ENCODE measurements at places on chromosomes 11 and 22.

DNA sequence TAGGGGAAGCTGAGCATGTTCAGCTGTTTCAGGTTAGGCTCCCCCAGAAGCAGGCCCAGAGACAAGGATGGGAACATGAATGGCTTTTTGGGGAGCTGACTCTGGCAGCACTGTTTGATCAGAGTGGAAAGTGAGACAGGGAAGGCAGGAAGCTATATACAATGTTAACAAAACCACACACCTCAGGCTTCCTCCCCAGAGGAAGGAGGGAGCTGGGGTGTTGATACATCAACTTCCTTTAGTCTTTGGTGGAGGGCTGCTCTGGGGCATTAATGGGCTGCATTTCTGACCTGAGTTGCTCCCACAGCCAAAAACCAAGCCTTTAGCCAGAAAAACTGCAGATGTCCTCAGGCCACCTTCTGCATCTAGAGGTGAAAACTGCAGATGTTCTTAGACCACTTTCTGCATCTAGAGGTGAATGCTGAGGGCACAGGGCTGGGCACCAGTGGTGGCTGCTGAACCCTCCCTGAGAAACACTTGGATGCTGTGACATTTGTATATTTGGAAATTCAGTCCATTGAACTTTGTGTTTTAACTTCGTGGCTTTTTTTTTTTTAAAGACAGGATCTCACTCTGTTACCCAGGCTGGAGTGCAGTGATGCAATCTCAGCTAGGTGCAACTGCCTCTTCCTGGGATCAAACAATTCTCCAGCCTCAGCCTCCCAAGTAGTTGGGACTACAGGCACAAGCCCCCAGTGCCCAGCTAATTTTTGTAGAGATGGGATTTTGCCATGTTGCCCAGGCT is 49.9 kb downstream of the KIAA1671 start:
- no peak for DNase-seq

GRCh38 chr22:50447576-50448551 is 27.0 kb downstream of the SBF1 start:
- DNase-seq, result no peak

DNA sequence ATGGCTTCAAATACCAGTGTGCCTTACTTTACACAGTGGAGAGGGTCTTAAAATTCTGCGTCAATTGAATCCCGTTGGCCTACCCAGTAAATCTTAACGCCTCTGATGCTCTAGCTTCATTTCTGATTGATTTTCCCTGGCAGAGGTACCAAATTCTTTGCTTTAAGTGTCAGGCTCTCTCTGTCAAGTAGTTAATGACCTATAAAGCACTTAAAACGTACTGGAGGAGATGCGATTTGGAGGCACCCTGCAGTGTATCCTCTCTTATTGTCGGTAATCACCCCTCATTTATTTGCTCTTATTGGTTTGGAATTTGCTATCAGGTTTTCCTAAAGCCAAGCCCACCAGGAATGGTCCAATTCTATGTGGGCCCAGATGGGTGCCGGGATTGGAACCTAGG is 59.2 kb downstream of the NFAM1 start:
- no peak for DNase-seq

DNA sequence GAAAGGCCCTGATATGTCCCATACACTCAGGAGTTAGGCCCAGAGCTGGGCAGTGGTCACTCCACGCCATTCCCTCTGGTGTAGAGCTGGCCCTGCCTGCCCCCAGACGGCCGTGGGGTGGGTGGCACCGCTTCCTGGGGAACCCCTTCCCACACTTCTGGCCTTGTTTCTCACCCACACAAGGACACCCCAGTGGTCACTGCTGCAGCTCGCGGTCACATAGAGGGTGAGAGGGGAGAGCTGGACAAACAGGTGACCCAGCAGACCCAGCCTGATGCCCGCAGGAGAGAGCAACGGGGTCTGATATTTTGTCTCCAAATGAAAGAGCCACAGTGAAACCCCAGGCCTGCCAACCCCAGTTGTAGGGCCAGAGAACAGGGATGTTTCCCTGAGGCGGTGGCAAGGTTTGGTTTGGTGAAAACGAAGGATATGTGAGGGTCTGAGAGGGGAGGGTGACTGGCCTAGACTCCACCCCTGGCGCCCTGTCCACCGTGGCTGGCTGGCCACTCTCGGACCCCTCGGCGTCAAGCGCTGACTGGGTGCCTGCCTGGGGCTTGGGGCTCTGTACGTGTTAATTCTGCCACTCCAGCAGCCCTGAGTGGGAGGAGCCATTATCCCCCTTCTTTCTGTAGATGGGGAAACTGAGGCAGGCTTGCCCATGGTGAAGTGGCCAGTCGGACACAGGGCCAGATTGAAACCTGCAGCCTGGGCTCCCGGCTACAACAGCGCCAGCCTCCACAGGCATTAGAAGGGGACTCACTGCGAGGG is 71.0 kb upstream of the PPARA start:
- no peak for DNase-seq

DNA sequence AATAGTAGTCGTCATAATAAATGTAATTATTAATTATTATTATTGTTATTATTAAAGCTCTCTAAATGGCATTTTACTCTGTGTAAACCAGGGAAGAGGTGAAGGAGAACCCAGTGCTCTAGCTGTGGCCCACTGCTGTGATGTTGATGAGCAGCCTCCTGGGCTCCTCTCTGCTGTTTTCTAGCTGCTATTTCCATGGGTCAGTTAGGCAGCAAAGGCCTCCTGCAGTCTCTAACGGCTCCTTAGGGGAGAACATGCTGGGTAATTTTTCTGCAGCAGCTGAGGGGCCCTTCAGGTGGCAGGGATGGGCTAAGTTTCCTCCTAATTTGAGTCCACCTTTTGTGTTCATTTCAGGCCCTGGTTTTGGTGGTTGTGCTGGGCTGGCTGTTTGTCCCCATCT is 24.6 kb downstream of the SLC5A1 start:
- no peak for DNase-seq

- no peak for DNase-seq
Observed at GRCh38 chr11:35045236-35045820, 93.6 kb upstream of the CD44 start.

DNA sequence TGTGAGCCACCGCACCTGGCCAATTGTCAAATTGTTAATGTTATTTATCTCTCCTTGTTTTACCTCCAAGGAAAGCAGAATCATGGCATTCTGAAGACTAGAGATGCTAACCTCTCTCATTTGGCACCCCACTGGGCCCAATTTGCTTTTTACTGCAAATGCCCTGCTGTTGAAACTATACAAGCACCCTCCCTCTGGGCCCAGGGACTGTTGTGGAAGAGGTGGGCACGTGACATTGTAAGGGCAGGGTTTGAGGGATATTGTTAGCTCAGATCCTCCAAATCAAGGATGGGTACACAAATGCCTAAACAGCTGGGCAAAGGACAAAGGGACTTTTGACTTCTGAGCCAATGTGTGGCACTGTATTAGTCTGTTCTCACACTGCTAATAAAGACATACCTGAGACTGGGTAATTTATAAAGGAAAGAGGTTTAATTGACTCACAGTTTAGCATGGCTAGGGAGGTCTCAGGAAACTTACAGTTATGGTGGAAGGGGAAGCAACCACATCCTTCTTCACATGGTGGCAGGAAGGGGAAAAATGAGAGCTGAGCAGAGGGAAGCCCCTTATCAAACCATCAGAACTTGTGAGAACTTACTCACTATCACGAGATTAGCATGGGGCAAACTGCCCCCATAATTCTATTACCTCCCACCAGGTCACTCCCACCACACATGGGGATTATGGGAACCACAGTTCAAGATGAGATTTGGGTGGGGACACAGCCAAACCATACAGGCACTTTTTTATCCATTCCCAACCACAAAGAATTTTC is 6.5 kb upstream of the ALDH3B2 start:
- no peak for DNase-seq

DNA sequence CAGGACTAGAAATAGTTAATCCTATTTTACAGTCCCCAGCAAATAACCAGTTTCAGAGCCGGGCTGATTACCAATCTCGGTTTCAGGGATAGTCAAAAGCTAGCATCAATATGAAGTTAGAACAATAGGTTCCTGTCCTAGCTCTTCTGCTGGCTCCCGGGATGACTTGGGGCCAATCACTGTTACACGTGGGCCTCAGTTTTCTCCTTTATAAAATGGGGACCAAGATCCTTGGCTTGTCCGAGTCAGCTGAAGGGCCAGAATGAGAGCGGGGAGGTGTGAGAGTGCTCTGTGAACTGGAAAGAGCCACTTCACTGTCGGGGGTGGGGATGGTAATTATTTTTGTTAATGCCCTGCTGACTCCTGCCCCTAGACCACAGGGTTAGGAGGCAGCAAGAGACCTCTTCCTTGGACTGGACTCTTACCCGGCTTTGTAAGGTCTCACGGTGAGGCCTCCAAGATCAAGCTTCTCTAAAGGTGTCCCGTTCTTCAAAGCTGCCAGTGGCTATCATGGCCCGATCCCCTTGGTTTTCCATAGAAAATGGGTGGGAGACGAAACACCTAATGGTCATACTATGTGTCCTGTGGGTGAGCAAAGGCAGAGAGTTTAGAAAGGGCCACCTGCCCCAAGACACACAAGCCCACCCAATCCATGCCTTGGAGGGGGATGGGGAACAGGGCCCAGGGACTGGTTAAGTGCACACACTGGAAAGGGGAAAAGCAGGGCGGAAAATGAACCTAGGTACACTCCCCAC is 1.4 kb downstream of the UCP2 start:
- DNase-seq, result peak; percentile 33

Measured in endodermal cell (in vitro differentiated cells).